ENCODE measurements at places on chromosomes 4 and X. TPM values are rescaled to one million over a fixed set of nuclear protein-coding genes. Genes with fewer than 3 reads are reported as not detected.

DNA sequence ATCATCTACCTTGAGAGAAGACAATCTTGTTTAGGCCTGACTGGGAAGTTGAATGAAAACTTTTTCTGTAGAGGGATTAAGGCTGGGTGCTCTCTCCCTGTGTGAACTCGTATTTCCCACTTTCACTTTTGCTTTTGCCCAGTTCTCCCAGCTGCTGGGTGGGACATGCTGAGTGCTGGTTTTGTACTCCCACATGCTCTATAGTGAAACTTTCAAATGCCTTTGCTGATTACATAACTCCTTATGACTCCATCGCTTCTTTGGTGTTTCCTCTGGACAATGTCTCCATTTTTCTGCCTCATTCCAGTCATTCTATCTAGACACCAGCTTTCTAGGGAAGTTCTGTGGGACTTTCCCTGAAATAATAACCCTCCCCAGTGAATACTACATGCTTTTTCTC lies 100.5 kb downstream of the CLNK start:
- no peaks in the 10 kb centered on the region for H3K27me3 ChIP-seq
- no peaks in the 10 kb centered on the region for H3K4me1 ChIP-seq
- no peak overlapping the region for H3K27ac ChIP-seq

- H3K4me3 ChIP-seq: no peak overlapping the region
- H3K27ac ChIP-seq: no peak overlapping the region
- no peaks in the 10 kb centered on the region for H3K36me3 ChIP-seq
Observed at GRCh38 chrX:68146054-68146453, 287.2 kb downstream of the OPHN1 start.

DNA sequence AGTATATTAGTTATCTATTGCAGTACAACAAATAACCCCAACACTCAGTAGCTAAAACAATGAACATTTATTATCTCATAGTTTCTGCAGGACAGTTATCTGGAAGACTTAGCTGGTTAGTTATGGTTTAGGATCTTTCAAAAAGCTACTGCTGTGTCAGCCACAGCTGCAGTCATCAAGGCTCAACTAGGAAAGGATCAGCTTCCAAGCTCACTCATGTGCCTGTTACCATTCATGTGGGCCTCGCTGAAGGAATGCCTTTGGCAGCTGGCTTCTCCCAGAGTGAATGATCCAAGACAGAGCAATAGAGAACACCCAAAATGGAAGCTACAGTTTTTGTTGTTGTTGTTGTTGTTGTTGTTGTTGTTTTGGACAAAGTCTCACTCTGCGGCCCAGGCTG lies 13.5 kb upstream of the PRSS48 start:
- H3K4me1 ChIP-seq: no peaks in the 10 kb centered on the region
- DNase-seq: no peak
- no peaks in the 10 kb centered on the region for H3K36me3 ChIP-seq
- no peaks in the 10 kb centered on the region for H3K27me3 ChIP-seq

- no peak overlapping the region for H3K4me3 ChIP-seq
- no peak for DNase-seq
- H3K4me1 ChIP-seq: no peaks in the 10 kb centered on the region
Observed at GRCh38 chr4:123312116-123312515, 84.5 kb upstream of the SPRY1 start.

GRCh38 chr4:118888666-118889311 lies at the start of gene SYNPO2:
Gene SYNPO2, plus strand, starts transcription at chr4:118888854. Its CDS starts 183 bp downstream, at chr4:118889037.
- peak within 1 kb of the TSS; percentile 75 for H3K4me3 ChIP-seq
- peaks cover 3% of the 10 kb centered on the region for H3K4me1 ChIP-seq
- no peaks in the 10 kb centered on the region for H3K36me3 ChIP-seq
- no peak within 1 kb of the TSS for H3K27ac ChIP-seq
- H3K27me3 ChIP-seq: no peaks in the 10 kb centered on the region
- DNase-seq: peak; percentile 91

TEX11 gene
- under 0.01 TPM for total RNA-seq

BST1 gene
- 15.7 TPM for total RNA-seq
